ENCODE measurements at places on chromosomes 12 and 14. TPM values are rescaled to one million over a fixed set of nuclear protein-coding genes. Genes with fewer than 3 reads are reported as not detected.

DNA sequence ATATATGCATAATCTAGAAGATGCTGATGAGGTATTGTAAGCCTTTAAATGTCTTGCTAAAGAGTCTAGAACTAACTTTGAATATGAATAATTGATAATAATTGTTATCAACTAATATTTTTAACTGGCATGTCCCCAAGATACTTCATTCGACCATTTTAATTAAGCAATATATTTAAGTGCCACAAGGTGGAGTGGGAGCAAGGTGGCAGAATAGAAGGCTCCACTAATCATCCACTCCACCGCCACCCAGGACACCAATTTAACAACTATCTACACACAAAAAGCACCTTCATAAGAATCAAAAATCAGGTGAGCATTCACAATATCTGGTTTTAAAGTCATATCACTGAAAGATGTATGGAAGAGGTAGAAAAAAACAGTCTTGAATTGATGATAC lies 409.6 kb downstream of the SEC23A start:
- DNase-seq: no peak

DNA sequence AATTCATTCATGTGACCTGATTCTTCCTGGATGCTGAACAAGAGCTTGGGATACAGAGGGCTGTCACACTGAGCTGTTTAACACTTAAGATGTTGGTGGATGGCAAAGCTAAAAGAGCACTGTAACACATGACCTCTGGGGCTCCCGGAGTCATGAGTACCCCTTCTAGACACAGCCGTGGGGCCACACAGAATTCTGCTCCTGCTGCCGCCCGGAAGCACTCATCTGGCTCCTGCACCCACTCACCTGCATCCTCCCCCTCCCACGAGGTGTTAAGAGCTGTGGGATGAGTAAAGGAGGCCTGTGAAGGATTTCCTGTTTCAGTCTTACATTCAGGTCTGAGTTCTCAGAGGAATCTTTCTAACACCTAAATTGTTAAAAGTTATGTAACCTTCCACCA lies 78.0 kb upstream of the SSTR1 start:
- DNase-seq: no peak

GRCh38 chr12:93043192-93043876 lies 114.2 kb upstream of the EEA1 start:
- DNase-seq: peak; percentile 57

DNA sequence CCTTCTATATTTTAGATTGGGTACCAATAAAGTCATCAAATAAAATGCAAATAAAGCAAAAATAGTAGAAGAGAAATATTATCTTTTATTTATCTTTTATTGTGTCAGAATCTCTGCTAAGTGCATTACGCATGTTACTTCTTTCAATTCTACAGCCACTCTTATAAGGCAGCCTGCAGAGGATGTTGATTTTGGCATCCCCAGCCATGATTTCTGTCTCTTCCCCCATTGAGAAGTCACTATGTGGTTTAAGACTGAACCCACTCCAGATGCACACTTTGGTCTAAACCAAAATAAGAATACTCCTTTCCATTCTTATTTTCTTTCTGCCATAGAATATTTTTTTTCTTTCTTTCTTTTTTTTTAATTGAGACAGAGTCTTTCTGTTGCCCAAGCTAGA lies 56.0 kb upstream of the ACSS3 start:
- no peak for DNase-seq

Gene RNU4-1
- total RNA-seq: not detected

DNA sequence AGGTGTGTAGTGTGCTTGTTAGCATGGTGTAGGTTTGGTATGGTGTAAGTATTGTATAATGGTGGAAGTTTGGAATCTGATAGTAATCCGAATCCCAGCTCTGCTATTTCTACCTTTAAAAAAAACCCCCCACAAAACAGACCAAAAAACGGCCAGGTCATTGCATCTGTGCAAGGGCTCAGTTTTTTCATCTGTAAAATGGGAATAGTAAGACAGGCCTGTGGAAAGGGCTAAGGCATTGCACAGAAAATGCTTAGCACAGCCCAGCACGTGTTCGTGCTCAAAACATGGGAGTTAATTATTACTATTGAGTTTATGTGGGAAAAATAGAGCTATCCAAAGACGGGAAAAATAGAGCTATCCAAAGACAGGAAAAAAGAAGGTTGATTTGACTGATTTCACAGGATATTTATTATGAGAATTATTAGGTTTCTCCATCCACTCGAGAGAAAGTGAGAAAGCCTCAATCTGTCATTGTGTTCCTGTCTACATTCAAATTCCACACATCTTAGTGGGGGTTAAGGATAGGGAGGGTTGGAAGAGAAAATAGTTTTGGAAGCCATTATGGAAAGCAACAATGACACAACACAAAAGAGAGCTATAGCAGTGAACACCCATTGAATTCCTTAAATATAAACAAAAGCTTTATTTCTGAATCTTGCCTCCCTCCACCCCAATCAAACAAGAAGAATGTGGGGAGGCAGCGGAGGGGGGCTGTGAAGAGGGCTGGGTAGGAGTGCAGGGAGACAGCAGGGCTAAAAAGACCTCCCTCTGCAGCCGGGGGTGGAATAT lies 126.8 kb upstream of the MAX start:
- no peak for DNase-seq

Gene GAS2L3
- 4.0 TPM for total RNA-seq

DNA sequence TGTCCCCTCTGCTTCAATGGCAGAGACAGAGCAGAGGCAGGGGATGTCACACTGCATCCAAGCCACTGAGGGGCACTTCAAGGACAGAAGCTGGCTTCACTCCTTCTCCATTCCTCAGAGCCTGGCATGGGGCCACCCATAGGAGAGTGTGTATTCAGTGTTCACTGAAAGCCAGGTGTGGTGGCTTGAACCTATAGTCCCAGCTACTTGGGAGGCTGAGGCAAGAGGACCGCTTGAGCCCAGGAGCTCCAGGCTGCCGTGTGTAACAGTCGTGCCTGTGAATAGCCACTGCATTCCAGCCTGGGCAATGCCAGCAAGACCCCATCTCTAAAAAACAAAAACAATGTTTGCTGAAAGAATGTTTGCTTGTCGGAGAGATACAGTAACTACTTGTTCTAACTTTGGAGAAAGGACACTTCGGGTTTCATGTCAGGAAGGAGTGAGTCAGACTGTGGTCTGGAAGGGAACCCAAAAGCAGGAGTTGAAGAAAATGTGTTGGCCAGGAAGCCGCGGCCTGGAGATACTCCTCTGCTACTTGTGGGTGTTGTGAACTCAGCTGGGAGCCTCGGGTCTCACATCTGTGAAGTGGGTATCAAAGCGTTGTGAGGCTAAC lies 43.4 kb downstream of the ELK3 start:
- peak; percentile 96 for DNase-seq

DNA sequence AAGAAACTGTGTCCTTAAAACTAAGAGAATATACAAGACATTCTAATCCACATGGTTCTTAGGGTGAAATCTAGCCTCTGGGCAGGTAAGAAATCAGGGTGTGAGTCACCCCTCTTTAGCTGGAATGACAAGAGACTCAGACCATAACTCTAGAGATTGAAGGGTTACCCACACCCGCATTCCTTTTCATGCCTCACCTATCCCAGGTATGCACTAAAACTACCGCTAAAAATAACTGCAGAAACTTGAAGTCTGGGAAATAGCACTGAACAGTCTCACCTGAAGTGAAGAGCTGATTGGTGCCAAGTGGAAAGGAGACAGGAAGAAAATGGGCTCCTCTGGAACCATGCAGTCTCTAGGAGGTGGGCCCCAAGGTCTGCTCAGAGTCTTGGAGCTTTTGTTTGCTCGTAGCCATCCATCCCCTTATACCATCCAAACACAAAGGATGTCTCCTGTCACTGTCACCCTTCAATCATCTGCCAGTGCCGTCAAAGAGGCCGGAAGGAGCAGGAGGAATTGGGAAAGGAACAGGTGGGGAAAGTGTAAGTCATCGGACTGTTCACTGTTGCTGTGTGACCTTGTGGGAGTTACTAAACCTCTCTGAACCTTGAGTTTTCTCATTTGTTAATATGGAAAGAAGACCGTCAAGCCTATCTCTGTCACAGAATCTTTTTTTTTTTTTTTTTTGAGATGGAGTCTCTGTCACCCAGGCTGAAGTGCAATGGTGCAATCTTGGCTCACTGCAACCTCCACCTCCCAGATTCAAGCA lies 22.4 kb downstream of the DDX47 start:
- DNase-seq: no peak

DNA sequence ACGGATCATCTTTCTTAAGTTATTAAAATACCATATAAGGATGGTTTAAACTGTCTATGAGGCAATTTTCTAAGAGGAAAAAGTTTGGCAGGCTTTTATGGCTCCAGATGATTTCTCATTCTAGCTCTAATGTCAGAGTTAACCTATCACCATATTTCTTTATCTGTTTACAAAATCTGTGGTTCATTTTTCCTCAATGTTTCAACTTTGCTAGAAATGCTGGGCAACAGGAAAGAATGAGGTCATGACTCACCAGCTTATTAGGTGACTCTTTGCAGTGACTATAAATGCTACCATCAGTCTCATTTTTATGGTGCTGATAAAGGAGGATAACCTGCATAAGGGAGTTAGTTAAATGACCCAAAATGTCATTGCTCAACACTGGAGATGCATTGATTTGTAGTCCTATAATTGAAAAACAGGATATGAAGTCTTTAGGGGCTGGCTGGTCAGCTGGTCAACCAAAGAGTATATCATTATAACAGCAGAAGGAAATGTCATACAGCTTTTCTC lies 45.3 kb upstream of the RAP1B start:
- DNase-seq: no peak

Gene KCNH3
- total RNA-seq: not detected

GRCh38 chr12:108295641-108296040 lies 43.5 kb downstream of the CMKLR1 start:
- DNase-seq: no peak

DNA sequence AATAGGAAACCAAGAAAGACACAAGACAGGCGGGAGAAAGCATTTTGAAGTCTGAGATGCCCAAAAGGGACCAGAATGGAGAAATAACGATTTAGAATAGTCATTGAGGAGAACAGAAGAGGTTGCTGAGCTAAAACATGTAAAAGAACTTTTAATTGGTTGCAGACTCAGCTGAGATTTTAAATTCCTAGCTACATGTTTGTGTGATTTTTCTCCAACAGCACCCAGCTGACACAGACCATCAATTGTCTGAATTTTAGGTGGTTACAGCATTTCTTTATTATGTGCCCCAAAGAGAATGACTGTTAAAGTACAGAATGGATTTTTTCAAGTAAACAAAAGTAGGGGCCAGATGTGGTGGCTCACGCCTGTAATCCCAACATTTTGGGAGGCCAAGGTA lies 50.3 kb downstream of the BAZ1A start:
- no peak for DNase-seq

Gene LIMA1
- 37.9 TPM for total RNA-seq

Gene ANKRD33
- not detected for total RNA-seq

Gene SAMD15
- total RNA-seq: 0.50 TPM

Gene PIP4K2C
- 27.6 TPM for total RNA-seq

DNA sequence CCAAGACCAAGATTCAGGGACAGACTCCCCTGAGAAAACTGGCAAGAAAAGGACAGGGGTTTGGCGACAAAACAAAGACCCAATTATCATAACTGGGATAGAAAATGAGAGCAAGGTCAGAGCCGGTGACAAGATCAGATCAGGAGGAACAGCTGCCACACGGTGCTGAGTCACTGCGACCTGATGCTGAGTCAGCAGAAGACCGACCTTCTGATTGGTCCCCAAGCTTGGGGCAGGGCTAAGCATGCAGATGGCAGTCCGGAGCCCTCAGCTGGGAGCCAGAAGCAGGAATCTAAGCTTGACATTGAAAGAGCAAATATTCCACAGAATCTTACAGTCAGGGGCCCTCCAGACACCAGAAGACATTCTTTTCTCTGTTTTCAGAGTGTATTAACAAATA lies 19.1 kb upstream of the ARMH4 start:
- peak; percentile 87 for DNase-seq
